Breast epithelium (tissue), 4 donors: ENCODE measurements at places on chromosomes 6 and 20.

DNA sequence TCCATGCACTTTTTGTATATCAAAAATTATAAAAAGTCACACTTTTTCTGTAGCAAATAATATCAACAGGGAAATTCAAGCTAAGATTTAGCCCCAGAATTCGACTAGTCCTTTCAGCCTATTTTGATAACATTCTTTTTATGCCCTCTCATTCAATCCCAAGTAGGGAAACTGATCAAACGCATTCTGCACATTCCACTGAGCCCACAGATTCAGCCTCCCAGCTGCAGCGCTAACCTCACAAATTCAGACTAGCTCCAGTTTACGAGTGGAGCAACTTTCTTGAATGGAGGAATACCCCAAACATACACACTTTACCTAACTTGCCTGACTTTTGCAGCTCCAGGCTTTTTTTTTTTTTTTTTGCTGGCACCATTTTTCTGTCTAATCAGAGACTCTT is 70.3 kb upstream of the HEY2 start:
- DNase-seq: no peak

GRCh38 chr6:161169035-161169434 is 104.8 kb downstream of the AGPAT4 start:
- DNase-seq: no peak

- no peak for DNase-seq
Measured at GRCh38 chr6:8080362-8081151, 16.4 kb upstream of the BLOC1S5 start.

GRCh38 chr20:34389954-34390555 is 27.0 kb downstream of the ITCH start:
- no peak for DNase-seq

- DNase-seq: no peak
Measured at GRCh38 chr6:2744209-2744771, 6.4 kb downstream of the MYLK4 start.

DNA sequence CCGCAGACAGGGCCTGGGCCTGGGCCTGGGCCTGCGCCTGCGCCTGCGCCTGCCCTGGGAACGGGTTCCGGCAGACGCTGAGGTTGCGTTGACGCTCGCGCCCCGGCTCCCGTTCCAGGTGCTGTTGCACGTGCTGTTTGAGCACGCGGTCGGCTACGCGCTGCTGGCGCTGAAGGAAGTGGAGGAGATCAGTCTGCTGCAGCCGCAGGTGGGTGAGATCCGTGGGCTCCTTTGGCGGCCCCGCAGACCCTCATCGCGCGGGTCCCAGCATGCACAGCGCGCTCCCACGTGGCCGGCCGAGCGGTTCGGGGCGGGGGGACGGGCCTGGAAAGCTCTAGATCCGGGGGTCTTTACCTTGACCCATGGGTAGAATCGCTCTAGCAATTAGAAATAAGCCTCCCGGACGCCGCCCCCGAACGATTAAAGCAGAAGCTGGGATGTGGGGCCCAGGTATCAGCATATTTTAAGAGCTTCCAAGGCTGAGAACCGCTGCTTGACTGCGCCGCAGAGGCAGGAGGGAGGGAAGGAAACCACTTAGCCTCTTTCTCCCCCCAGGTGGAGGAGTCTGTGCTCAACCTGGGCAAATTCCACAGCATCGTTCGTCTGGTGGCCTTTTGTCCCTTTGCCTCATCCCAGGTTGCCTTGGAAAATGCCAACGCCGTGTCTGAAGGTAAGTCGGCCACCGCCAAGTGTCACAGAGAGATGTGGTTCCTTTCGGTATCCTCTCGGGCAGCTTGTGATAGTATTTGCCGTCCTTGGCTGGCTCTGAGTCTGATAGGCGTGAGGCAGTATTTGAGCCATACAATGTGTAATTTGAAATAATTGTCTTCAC is 508 bp downstream of the NOP56 start:
- DNase-seq: no peak

DNA sequence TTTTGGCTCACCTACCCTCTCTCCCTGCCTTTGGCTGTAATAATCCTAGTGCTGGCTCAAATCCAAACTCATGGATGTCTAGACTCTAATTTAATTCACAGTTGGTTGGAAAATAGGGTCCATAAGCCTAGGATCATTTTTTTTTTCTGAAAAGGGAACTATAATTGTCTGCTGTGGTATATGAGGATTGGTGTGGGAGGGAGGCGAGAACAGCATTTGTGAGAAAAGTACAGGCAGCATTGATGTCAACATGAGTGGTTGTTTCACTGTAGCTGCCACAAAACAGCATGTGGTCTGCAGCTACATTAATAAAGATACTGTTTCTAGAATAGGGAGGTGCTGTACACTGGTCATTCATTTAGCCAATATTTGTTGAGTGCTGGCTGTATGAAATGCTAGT is 18.6 kb upstream of the POLR1H start:
- DNase-seq: no peak

GRCh38 chr20:49677777-49678758 is 35.6 kb downstream of the B4GALT5 start:
- DNase-seq: no peak

- no peak for DNase-seq
Measured at GRCh38 chr6:105501246-105501645, 98.4 kb upstream of the PREP start.

- DNase-seq: no peak
Measured at GRCh38 chr6:5435449-5435848, 174.1 kb downstream of the FARS2 start.

DNA sequence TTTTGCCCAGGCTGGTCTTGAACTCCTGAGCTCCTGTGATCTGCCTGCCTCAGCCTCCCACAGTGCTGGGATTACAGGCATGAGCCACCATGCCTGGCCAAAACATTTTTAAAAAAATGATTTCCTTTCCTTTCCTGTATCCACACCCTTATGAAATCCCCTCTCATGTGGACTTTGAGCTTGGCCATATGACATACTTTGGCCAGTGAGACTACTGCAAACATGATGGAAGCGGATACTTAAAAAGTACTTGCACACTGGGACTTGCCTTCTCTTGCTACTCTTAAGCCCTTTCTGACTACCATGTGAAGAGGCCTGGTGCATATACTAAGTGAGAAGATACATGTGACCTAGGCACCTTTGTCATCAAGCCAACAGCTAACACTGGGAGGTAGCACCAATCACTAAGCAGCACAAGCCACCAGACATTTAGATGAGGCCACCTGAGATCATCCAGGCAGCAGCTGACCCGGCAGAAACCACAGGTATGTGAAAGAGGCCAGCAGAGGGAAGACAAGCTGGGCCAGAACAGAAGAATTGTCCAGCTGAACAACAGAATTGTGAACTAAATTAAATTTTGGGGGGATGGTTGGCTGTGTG is 78.5 kb upstream of the HDAC2 start:
- DNase-seq: no peak
